Cortex of kidney (tissue), 1 donor: ENCODE measurements at places on chromosomes 1 and 21.

DNA sequence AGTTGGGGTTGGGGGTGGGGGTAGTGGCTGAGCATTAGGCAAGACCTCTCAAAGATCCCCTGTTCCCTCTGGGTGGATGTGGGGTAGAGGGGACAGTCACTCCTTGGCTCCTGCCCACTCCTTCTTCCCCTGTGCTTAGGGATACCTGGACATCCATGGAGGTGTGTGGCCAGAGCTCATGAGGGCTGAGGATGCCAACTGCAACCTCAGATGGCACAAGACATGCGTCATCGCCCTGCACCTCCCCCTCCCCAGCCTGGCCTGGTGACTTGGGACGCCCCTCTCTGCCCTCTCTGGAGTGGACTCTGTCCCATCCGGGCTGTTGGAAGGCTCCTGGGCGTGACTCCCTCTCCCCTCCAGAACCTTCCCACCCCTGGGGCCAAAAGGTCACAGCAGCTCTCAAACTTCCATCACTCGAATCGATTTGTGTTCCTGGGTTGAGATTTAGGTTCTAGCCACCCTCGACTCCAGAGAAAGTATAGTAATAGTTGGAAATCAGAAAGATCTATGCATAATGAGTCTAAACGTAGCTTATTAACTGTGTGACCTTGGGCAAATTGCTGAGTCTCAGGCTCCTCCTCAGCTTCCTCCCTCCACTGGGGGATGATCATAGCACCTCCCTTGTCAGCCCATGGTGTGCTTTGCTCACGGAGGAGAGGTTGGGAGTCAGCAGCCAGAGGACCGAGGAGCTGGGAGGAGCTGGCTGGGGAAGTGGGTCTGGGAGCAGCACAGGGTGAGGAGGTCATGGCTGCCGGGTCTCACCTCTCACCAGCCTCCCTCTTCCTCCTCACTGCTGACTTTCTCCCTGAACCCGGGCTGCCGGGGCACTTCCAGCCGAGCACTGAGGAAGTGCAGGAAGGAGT, 2.2 kb upstream of the PTPN7 start:
- no peak for DNase-seq

GRCh38 chr1:197063212-197063611, 3.8 kb downstream of the F13B start:
- DNase-seq: no peak

DNA sequence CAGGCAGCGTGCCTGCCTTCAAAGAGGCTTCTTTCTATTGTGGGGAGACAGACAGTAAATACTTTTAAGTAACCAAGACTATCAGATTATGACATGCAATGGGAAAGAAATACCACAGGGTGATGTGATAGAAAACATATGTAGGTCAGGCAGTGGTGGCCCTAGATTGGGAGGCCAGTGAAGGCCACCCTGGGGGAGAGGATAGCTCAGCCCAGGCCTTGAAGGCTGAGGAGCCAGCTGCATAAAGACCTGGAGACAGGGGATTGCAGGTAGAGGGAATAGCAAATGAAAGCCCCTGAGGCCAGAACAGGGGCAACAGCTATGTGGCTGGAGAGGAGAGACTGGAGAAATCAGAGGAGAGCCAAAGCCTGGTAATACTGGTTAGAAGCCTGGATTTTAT, 4.0 kb downstream of the SOX13 start:
- DNase-seq: no peak

DNA sequence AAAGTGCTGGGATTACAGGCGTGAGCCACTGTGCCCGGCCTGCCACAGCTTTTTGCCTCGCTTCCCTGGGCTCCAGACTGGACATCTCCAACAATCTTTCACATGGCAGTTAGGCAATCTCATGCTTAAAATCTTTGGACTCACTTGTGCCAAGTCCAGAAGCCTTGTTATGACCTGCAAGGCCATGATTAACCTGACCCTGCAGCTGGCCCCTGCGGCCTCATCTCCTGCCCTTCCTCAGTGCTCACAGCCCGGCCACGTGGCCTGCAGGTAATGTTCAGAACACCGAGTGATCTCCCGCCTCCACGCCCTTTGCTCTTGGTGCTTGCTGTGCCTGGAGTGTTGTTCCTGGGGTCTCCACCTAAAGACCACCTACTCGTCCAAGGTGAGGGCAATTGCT, 24.9 kb downstream of the FAAH start:
- DNase-seq: no peak

- no peak for DNase-seq
Measured at GRCh38 chr1:212453156-212453857, 20.6 kb downstream of the NENF start.

GRCh38 chr1:244104309-244105060, 53.4 kb downstream of the ZBTB18 start:
- DNase-seq: no peak

- DNase-seq: no peak
Measured at GRCh38 chr1:35589516-35590427, 16.7 kb downstream of the TFAP2E start.

DNA sequence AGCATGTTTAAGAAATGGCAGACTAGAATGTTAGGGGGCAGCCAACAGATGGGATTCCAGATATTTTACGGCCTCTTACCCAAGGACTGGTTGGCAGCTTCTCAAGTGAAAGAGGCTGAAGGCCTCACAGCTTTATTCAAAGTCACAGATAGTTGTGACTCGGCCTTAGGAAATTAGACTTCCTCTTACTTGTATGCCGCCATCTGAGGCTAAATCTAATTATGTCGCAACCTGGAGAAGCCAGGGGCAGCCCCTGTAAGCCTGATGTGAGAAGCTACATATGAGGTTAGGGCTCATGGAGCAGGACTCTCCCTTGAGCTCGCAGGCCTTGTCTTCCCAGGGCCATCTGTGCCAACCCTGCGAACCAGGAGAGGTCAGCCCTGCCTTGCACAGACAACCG, 352.5 kb downstream of the HHAT start:
- no peak for DNase-seq

DNA sequence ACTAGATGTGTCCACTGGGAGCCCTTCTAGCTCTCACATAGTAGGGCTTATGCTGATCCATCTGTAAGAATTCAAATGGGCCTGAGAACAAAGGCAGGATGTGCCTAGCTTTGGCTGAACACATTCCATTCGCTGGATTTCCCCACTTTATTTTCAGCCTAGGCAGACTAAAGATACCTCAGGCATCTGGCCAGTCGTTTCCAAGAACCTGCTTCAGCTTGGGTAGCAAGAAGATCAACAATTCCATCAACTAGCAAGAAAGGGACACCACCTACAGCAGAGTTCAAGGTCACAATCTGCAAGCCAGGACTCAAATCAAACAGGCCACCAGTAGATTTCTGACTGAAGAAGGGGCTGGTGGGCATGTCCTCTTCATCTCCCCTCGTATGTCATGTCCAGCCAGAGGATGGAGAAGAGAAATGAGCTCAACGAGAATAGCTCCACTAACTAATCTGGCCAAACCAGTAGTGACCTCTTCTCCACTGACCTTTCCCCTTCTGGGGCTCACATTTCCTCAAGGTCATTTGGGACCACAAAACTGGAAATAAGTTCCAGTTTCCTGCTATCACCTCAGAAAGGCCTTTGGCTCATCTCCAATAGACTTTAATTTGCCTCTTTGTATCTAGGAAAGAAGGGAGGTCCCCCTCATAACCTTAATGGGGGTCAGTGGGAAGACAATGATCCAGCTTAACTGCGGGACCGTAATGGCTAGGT, 14.2 kb downstream of the TXNIP start:
- DNase-seq: no peak

- no peak for DNase-seq
Measured at GRCh38 chr1:86795316-86795715, 90.9 kb downstream of the SH3GLB1 start.

DNA sequence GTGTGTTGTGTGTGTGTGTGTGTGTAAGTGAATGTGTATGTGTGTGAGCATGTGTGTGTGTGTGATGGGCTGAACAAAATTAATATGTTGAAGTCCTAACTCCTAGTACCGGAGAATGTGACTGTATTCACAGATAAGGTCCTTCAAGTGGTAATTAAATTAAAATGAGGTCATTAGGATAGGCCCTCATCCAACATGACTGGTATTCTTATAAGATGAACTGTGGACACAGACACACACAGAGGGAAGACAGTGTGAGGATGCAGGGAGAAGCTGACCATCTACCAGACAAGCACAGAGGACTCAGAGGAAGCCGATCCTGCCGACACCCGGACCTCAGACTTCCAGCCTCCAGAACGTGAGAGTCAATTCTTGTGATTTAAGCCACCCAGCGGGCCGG, 91.2 kb upstream of the PGBD5 start:
- no peak for DNase-seq

GRCh38 chr1:217977943-217978342, 307.1 kb upstream of the RRP15 start:
- no peak for DNase-seq

DNA sequence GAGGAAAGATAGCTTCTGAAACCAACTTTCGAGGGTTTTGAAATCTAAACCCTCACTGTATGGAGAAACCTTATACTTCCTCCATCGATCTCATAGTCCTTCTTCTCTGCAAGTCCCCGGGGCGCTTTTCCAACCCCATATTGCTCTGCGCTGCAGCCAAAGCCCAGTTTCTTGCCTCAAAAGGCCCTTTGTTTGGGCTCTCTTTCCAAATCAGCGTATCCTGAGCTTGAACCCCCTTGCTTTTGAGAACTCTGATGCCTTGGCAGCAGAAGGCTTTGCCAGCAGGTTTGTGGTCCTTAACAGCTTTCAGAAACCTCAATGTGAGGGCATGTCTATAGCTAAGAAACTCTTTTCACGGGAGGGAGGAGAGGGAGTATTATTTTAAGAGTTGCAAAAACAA, 21.6 kb downstream of the PLPP3 start:
- no peak for DNase-seq

- no peak for DNase-seq
Measured at GRCh38 chr1:64851664-64852063, 106.8 kb downstream of the RAVER2 start.

DNA sequence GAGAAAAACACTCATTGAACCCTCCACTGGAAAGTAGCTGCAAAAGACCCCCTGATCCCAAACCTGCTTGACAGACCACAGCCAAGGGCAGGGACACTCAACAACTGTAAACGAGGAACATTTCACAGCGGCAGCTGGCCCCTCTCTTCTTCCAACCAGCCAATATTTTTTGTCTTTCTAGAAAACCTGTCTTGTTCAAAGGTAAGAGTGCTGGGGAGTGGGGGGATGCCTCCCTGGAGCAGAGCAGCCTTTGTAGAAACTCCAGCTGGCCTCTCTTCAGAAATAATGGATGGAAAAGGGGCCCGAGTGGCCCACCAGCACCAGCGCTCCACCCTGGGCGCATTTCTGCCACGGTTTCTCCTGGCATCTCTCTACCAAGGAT, 384.0 kb downstream of the RRAGC start:
- no peak for DNase-seq

DNA sequence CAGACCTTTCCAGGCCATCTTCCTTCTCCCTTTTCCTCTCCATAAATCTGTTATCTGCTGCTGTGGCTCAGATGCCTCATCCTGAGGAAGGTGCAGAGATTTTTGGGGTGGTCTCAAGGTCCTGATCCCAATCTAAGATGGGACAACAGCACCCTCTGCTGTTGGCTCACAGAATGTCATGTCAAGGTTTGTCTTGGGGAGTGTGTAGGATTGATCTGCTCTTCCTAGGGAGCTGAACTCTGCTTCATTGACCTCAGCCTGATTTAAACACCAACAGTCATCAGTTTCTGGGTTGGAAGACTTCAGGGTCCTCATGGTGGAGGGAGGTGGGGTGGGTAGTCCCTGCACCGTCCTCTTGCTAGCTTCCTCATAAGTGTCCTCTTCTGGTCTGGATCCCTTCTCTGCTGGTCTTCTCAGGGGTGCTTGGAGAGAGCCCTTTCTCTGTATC, 62.8 kb upstream of the LAX1 start:
- no peak for DNase-seq

DNA sequence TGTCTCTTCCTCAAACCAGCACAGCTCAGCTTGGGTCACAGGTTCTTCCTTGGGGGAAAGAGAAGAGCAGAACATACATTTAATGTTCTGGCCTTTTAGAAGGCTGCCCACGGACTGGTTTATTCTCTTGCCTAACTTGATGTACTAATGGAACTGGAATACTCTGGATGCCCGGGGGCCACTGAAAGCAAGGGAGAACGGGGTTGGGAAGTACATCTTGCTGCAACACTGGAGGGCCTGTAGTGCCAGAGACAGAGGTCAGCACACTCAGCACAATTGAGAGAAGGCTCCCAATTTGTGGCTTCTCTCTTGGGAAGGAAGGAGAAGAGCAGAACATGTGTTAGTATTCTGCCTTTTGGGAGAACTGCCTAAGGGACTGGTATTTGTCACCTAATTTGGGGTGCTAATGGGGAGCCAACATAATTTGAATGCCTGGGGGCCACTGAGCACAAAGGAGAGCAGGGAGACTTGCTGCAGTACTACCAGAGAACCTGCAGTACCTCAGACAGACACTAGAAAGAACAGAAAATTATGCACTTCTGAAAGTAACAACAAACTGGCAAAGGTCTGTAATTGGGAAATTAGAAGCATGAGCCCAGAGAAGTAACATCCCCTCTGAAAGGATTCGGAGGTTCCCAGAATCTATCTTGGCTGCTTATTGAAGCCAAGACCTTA, 14.1 kb downstream of the ZNF691 start:
- no peak for DNase-seq

GRCh38 chr1:109620401-109620791, 759 bp downstream of the AMPD2 start:
- DNase-seq: no peak

DNA sequence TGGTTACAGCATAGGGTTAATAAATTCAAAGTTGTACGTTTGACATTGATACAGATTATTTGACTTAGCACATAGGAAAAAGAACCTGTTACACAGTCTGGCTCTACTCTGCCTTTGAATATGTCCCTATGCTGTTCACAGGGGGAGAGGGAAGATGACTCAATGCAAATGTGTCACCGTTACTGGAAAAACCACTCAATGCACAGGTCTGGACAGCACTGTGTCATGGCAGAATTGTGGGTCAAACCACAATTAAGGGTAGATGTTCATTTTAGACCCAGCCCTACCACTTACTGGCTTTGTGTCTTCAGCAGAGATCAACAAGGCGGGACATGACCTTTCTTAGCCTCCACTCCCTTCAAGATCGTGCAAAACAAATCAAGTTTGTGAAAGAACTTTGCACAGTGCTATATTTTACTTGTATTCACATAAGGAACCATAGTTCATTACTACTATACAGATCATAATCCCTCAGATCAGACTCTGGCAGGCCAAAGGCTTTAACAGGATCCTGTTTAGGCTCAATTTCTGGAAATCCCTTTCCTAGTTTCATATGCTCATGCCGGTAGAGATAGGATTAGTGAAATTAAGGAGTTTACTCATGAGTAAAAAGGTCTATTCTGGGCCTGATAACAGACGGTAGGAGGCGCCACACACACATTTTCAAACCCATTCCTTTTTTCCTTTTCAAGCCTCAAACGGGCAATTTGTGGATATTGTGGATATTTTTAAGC, 22.1 kb downstream of the EIF2D start:
- DNase-seq: no peak
